ENCODE measurements at places on chromosomes 7 and 10.

DNA sequence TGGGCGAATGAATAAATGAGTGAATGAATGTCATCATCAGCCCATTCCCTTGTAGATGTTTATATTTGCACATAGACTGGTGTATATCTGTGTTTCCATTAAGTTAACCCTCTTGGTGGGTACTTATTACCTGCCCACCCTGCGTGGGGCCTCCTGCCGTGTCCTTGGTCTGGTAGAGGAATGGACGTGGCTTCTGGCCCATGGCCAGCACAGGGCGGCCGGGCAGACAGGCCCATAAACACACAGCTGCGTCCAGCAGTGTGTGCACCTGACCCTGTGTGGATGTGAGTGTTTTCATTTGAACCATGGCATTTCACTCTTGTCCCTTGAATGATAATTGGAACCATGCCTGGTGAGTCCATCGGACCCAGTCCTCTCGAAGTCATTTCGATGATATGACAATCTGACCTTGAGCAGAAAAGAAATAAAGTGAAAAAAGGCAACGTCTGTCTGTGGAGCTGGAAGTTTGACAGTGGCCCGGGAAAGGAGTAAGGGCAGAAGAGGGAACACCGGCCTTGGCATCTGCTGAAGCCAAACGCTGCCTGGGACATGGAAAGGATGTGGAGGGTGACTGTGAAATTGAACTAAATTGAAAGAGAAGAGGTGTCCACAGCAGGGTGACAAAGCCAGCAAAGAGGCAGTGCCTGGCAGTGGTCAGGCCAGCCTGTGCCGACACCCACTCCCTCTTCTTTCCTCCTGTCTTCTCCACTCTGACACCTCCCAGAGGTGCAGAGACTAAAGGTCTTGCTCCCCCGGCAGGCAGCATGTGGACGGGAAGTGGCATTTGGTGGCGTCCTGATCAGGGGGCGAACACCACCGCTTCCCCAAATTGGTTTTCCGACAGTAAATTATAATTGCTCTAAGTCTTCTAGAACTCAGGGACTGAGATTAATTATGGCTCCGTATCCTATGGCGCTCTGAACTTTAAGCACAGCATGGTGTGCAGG lies 199.0 kb upstream of the ZMIZ1 start:
- DNase-seq = no peak

GRCh38 chr7:17618652-17618974 lies 320.2 kb downstream of the AHR start:
- DNase-seq = no peak

- no peak for DNase-seq
Observed at GRCh38 chr7:24939416-24939815, 40.6 kb downstream of the OSBPL3 start.

- no peak for DNase-seq
Observed at GRCh38 chr10:88707429-88708155, 1.5 kb downstream of the LIPK start.

- no peak for DNase-seq
Observed at GRCh38 chr10:30432622-30433305, 1.2 kb upstream of the MAP3K8 start.

GRCh38 chr10:103457176-103457712 lies 1.5 kb downstream of the CALHM1 start:
- DNase-seq = no peak

- DNase-seq = no peak
Observed at GRCh38 chr10:5284311-5285057, 80.3 kb upstream of the UCN3 start.

- no peak for DNase-seq
Observed at GRCh38 chr10:70740406-70741288, 44.5 kb downstream of the TBATA start.

DNA sequence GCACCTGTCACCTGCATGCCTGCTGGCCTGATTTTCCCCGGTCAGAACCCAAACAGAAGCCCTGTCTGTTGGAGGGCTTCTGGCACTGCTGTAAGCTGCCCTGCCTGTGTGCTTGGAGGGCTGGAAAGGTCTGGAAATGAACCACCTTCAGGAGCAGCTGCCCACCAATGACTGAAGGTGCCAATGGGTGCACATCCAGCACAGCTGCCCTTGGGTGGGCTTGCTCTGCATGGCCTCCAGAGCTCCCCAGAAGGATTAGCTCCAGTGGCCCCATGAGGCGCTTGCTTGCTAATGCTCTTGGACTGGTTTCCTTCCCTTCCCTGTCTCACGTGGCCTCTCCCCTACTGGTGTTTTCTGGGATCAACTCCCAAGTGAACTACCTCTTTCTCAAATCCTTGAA lies 43.2 kb downstream of the WDFY4 start:
- DNase-seq = no peak

DNA sequence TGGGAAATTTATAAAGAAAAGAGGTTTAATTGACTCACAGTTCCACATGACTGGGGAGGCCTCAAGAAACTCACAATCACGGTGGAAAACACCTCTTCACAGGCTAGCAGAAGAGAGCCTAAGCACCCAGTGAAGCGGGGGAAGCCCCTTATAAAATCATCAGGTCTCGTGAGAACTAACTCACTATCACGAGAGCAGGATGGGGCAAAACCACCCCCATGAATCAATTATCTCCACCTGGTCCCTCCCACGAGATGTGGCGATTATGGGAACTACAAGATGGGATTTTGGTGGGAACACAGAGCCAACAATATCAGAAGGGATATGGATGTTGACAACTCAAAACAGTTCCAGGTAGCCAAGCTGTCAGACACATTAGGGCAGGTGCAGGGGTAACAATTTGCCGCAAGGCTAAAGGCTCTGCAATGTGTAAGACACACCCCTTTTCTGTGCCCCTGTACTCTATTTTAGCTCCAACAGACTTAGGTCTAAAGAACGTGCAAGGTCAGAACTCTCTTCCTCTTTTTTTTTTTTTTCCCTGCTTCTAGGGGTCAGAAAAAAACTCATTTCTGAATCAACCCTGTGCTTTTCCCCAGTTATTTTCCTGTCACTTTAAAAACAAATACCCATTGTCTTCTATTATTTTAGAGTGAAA lies 30.7 kb upstream of the RBM20 start:
- DNase-seq = no peak

GRCh38 chr7:4325732-4326131 lies 356.4 kb upstream of the FOXK1 start:
- DNase-seq = no peak

- DNase-seq = no peak
Observed at GRCh38 chr7:158649279-158649678, 55.3 kb downstream of the NCAPG2 start.

GRCh38 chr7:158827411-158828132 lies 1.7 kb downstream of the ESYT2 start:
- DNase-seq = no peak

DNA sequence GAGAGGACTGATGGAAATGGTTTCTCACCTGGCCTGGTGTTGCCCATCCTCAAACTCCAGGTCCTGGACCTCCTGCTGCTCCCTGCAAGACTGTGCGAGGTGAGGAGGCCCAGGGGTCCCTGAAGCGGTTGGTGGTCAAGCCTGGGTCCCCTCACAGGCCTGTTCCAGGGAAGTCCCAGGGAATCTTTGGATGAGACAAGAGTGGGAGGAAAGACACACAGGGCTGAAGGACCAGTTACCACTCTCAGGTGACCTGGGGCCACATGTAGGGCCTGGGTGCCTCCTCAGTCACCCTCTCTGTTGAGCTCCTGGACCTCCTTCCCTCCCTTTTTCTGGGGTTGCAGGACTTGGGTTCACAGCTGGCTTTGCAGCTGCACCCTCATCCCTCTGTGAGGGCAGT lies 42.6 kb upstream of the CXCL12 start:
- no peak for DNase-seq

- DNase-seq = no peak
Observed at GRCh38 chr7:92432299-92432946, 14.9 kb upstream of the GATAD1 start.

DNA sequence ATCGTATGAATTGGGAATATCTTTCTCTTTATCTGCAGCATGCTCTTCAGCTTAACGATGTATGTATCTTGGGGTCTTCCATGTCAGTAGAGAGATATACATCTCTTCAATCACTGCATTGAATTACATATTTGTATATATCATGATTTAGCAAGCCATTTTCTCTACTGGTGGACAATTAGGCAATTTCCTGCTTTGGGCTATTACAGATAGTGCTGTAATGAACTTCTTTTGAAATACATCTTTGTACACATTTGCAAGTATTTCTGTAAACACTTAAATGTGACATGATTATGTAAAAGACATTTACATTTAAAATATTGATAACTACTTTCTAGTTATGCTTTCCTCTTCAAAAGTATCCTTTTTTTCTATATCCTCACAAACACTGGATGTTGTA lies 199.0 kb downstream of the PPP1R9A start:
- DNase-seq = no peak

- DNase-seq = no peak
Observed at GRCh38 chr10:128530301-128530700, 404.1 kb upstream of the MKI67 start.

- no peak for DNase-seq
Observed at GRCh38 chr10:86361156-86362128, 5.2 kb downstream of the GRID1 start.

- no peak for DNase-seq
Observed at GRCh38 chr7:5657901-5658300, 123.6 kb downstream of the RNF216 start.

GRCh38 chr7:132080467-132080866 lies 495.8 kb downstream of the PLXNA4 start:
- no peak for DNase-seq

DNA sequence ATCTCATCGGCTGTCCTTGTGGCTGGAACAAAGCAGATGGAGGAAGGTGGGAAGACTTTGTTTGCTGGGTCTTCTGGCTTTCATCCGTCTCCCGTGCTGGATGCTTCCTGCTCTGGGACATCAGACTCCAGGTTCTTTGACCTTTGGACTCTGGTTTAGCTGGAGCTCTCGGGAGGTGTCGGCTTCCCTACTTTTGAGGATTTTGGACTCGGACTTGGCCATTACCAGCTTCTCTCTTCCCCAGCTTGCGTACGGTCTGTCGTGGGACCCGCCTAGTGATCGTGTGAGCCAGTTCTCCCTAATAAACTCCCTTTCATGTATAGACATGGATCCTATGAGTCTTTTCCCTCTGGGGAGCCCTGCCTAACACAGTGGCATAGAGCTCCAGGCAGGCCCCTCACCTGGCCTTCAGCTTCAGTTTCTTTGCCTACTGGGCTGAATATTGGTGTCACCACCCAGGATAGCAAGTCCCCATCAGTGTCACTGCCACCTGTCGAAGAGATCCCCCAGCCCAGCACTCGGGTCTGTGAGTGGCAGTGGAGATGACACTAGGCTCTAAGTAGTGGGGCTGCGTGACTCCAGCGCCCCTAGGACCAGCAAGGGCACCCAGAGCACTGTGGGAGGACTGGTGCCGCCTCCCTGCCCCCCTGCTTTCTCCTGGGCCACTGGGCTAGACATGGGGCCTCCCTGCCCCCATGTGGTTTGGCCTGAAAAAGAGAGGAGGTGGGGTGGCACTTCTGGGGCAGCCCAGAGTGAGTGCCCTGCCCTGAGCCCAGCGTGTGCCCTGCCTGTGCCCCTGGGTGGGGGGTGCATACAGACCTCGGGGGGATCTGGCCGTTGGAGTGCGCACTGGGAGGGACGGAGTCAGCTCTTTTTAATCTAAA lies 135.6 kb downstream of the LHPP start:
- no peak for DNase-seq

DNA sequence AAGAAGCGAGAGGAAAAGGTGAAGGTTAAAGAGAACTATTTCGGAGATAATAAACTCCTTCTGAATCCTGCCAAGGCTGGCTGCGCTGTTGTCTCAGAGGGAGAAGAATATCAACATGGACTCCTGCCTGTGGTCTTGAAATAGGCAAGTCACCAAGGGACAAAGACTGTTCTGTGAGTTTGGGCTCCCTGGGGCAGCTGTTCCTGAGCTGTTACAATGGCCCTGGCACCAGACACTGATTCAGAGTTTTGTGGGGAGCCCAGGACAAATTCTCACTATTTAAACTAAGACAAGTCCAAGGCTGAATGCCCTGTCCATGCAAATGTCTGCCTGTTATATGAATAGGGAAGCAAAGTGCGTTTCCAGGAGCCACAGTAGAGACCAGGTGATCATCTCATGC lies 81.4 kb downstream of the PRPF18 start:
- DNase-seq = no peak

DNA sequence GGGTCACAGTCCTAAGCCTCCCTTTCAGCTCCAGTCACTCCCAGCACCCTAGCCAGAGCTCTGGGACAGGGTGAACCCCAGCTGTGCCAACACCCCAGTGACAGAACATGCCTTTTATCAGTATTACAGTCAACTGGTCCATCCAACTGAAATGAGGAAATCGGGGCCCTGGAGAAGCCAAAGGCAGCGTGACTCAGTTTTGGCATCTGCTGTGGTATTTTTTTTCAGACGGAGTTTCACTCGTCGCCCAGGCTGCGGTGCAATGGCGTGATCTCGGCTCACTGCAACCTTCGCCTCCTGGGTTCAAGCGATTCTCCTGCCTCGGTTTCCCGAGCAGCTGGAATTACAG lies 3.4 kb upstream of the CLDN15 start:
- DNase-seq = no peak

- DNase-seq = no peak
Observed at GRCh38 chr7:154912871-154913637, 89.9 kb downstream of the PAXIP1 start.
